ENCODE measurements at places on chromosomes 12 and 14. TPM values are rescaled to one million over a fixed set of nuclear protein-coding genes. Genes with fewer than 3 reads are reported as not detected.
A peak's percentile ranks its signal among the peaks of the same experiment; 100 is the strongest.

- DNase-seq: peak; percentile 48
Measured at GRCh38 chr14:68779761-68780323, 13.0 kb downstream of the ZFP36L1 start.

GRCh38 chr12:3556716-3557115, 65.7 kb downstream of the PRMT8 start:
- no peak for DNase-seq

GRCh38 chr12:115946867-115947695, 330.4 kb downstream of the MED13L start:
- no peak for DNase-seq

KLRC1 gene
- total RNA-seq: not detected

SEL1L gene
- 33.9 TPM for total RNA-seq

GRCh38 chr12:131157743-131158142, 204.0 kb downstream of the ADGRD1 start:
- DNase-seq: no peak

GRCh38 chr12:12954356-12954755, 2.4 kb upstream of the GPRC5D start:
- DNase-seq: no peak

GRCh38 chr12:66289485-66289884, 12.8 kb upstream of the HELB start:
- no peak for DNase-seq

B3GNT4 gene
- total RNA-seq: 7.5 TPM

DNA sequence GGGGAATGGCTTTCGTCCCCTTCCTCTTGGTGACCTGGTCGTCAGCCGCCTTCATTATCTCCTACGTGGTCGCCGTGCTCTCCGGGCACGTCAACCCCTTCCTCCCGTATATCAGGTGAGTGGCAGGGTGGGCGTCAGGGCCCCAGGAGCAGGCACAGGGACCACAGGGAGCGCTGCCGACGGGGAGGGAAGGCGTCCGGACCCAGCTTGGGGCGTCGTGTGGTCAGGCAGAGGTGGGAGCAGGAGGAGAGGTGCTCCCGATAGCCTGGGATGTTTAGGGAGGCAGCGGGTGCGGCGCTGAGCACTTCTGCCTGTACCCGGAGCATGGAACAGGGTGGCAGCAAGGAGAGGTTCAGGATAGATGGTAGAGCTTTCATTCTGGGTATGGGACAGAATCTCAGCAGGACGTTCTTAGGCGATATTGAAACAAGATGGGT, 444 bp downstream of the DRAM1 start:
- DNase-seq: peak; percentile 67

FLVCR2 gene
- 9.0 TPM for total RNA-seq

GRCh38 chr12:92044435-92044834, 101.2 kb downstream of the BTG1 start:
- no peak for DNase-seq

- DNase-seq: no peak
Measured at GRCh38 chr14:88209273-88209672, 113.8 kb downstream of the KCNK10 start.
